Muscle of back (tissue), 13 donors: ENCODE measurements at places on chromosomes 11 and 22. TPM values are rescaled to one million over a fixed set of nuclear protein-coding genes. Genes with fewer than 3 reads are reported as not detected.

The SMTNL1 gene
- 167 TPM for polyA plus RNA-seq

The OR6T1 gene
- polyA plus RNA-seq = not detected

The OR2D2 gene
- not detected for polyA plus RNA-seq

- no peak for DNase-seq
Measured at GRCh38 chr11:128535468-128536457, 51.6 kb downstream of the ETS1 start.

DNA sequence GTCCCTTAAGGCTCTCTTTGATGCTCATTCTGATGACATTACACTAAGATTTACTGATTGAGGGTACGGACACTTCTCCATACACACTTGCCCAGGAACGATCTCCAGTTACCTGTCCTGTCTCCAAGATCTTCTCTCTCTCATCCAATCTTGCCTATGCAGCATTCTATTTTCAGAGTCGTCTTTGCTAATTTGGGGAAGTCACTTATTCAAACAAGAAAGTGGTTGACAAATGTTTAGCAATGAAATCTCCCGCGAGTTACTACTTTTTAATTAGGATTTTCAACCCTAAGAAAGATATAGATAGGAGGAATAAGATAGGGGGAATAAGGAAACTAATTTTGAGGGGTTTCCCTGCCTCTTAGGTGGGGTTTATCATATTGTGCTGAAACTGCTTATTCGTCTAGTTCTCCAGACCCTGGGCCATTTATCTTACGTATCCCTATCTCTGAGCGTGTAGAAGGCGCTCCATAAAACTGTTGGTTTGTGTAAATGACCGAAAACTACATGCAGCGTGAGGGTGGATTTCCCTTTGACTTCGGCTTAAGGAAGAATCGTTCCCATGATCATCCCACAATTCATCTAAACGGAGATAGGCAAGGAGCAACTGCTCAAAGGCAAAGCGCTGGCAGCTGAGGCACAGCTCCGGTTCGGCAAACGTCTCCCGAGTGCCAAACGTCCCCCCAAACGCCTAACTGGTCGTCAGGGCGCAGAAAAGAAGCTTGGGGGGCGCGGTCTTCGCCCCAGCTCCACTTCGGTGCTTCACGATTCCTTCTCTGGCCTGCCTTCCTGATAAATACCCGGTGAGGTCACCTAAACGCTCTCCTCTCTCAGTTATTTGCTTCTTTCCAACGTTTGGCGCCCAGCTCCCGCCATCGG is 804 bp downstream of the APIP start:
- no peak for DNase-seq

GRCh38 chr11:8593935-8594909 is at the start of gene STK33:
TSS of gene STK33 (minus strand) at chr11:8594228. CDS start at chr11:8474905, 119,323 bp downstream.
- no peak for DNase-seq

DNA sequence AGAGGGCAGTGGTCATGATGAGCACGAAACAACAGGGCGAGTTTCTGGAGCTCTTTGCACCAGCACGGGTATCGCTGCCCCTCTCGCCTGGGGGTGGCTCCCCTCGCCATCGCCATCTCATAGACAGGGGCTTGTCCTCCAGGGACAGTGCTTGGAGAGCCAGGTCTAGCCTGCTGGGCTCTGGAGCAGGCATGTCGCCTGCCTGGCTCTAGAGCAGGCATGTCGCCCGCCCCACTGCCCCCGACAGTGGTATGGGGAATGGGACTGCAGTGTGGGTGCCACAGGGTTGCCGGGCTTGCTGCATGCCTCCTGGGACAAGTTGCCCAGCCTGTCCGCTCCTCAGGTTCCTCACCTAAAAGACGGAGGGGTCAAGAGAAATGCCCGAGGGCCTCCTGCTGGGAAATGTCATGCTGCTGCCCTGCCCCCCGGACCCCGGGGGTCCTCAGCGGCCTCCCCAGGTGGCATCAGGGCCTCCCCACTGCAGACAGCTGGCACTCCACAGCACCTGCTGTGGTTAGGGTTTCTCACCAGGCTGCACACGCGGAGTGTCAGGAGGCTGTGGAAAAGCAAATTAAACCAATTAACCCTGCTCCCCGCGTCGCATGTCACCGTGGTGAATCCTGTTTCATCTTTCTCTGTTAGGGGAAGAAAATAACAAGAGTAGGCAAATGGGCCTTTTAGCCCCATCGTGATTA is 403.0 kb downstream of the TBC1D22A start:
- DNase-seq = no peak

- DNase-seq = no peak
Measured at GRCh38 chr11:10514709-10515108, 26.3 kb downstream of the RNF141 start.

- no peak for DNase-seq
Measured at GRCh38 chr22:36145881-36146280, 14.7 kb downstream of the APOL3 start.

DNA sequence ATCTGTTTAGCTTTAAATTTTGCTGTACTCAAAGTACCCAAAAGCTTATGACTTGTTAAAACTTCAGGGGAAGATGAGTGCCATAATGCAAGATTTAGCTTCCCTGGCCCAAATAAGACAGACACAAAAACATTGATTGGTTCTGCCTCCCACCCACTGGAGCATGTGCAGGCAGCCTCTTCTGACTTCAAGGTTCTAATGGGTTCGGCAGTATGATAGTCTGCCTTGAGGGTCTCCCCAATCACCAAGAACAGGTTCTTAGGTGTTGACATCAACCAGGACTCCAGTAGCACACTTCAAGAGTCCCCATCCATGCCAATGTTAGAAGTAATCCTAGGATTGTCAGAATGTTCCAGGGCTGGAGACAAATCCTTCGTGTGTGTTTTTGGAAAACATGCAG is 12.5 kb downstream of the EIF4G2 start:
- no peak for DNase-seq

GRCh38 chr11:121801781-121802180 is 314.2 kb downstream of the BLID start:
- DNase-seq = peak; percentile 69

- DNase-seq = no peak
Measured at GRCh38 chr11:10818594-10818993, 9.9 kb upstream of the EIF4G2 start.

GRCh38 chr22:44102121-44102520 is 78.0 kb downstream of the PARVB start:
- DNase-seq = no peak

GRCh38 chr11:130726234-130727037 is 189.8 kb downstream of the SNX19 start:
- DNase-seq = peak; percentile 94

- no peak for DNase-seq
Measured at GRCh38 chr11:91904792-91905785, 319.5 kb upstream of the FAT3 start.
